ENCODE measurements at places on chromosomes 13 and 19.
A peak's percentile ranks its signal among the peaks of the same experiment; 100 is the strongest.

- DNase-seq = no peak
Observed at GRCh38 chr13:45918597-45918996, 67.0 kb upstream of the SIAH3 start.

DNA sequence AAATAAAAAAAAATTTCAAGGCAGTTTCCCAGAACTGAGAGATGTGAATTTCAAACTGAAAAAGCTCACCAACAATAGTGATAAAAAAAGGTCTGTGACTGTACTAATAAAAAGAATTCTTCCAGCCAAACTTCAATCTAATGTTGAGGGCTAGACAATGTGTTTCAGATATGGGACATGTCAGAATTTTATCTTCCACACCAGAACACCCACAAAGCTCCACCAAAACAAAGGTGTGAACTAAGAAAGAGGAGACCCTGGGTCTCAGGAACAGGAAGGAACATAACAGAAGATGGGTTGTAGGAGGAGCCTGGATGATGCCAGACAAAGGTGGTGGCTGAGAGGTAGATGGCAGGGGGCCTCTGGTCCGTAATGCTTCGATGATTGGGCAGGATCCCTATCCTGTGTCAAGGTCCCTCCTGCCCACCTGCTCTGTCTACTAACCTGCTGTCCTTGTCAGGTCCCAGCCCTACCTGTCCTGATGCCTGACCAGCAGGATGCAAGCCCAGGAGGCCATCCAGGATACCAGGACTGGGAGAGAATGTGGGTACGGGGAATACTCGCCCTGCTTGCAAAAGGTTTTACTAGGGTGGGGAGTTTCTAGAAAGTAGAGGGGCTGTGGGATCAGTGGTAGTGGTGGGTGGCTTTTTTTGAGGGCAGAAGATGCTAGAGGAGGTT is 4.5 kb downstream of the MZF1 start:
- DNase-seq = no peak

GRCh38 chr19:13399746-13400145 is 106.5 kb downstream of the CACNA1A start:
- DNase-seq = no peak

DNA sequence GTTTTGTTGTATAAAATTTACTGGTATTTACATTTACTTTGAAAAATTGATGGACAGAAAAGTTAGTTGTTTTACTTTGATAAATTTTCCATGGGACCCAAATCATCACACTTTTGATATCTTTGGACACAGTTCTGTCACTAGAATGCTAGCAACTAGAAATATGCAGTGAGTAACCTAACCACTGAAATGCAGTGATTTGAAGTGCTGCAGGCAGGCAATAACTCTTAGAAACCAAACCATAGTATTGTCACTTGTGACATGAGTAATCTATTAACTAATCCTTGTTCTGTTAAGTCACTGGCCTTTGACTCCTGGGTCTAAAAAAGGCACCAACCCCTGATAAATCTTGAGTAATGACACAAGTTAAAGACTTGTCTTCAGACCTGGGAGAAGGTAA is 620.0 kb upstream of the ATXN8OS start:
- no peak for DNase-seq

- DNase-seq = no peak
Observed at GRCh38 chr13:93309886-93310523, 83.4 kb downstream of the GPC6 start.

DNA sequence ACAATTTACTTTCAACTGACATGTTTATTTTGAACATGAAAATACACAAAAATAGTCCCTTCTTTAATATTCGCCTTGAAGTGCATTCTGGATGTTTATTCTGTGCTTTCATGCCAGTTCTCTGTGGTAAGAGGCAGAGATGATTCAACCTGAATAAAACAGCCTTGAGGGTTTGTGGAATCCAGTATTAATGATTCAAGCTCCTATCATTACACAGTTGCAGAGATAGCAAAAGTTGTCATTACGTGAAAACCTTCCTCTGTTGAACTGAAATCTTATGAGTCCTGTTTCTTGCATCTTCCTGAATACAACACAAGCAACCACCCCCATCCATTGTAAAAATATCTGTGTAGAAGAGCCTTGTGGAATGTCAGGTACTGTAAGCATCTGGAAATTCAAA is 142.3 kb upstream of the HTR2A start:
- no peak for DNase-seq

DNA sequence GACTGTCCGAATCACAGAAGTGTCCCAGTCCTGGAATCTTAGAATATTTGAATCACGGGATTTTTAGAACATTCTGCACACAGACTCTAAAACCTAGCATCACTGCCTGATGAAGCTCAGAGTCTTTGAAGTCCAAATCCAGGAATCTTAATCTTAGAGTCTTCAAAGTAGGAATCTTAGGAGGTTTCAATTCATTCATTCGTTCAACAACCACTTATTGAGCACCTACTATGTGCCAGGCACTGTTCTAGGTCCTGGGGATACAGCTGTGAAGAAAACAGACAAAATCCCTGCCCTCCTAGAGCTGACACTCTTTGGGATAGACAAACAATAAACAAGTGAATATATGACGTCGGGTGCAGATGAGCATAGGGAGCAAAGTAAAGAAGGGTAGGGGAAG is 1.7 kb downstream of the RTN2 start:
- DNase-seq = no peak

GRCh38 chr19:1340681-1341469 is 42.8 kb upstream of the NDUFS7 start:
- no peak for DNase-seq

GRCh38 chr19:38944981-38945506 is 14.3 kb downstream of the MRPS12 start:
- DNase-seq = no peak

- DNase-seq = no peak
Observed at GRCh38 chr13:27665333-27665732, 43.6 kb downstream of the POLR1D start.

- no peak for DNase-seq
Observed at GRCh38 chr19:29516821-29517395, 8.9 kb upstream of the VSTM2B start.

- no peak for DNase-seq
Observed at GRCh38 chr13:31199527-31199848, 287 bp upstream of the B3GLCT start.

DNA sequence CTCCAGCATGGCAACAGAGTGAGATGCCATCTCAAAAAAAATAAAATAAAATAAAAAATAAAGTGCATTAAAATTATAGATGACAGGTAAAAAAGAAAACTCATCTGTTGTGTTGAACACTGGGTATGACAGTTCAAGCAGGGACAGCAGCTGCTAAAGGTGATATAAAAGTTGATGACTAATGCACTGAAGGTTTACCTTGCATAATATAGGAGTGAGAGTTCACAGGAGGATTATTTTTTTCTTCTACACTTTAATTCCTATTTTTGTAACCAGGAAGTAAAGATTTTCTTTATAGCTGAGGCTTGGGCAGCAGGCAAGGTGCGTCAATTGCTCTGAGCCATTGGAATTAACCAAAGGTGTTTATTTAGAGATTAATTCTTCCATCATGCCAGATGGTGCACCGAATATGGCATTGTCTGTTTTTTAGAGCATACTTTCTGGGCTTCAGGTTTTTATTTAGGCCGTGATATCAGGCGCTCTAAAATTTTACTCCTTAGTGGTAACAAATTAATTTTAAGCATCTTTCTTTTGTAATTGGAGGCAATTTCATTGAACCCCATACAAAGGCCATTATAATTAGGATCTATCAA is 337.0 kb upstream of the SLC10A2 start:
- no peak for DNase-seq

DNA sequence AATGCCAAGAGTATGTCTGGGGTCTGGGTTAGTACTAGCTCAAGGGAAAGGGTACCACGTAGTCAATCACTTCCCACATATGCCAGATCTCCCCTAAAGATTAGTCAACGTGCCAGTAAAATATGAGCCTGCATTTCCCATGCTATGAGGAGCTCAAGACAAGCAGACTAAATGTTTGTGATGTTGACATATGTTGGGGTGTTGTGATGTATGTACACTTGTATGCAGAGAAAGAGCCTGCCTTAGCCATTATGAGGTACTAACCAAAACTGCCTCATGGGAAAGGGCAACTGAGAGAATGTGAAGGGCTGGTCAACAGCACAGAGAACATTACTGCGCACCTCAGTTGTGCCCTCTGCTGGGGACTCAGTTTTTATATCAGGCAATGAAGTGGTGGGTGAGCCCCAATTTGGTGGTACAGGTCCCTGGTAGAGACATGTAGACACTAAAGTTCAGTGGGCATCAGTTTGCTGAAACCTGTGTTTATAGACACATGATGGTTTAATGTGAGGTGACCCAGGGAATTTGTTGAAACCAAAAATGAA is 287.0 kb downstream of the DCT start:
- DNase-seq = peak; percentile 52

- DNase-seq = no peak
Observed at GRCh38 chr13:95698047-95698749, 21.3 kb downstream of the DNAJC3 start.

- no peak for DNase-seq
Observed at GRCh38 chr13:39144391-39144790, 106.1 kb downstream of the NHLRC3 start.

GRCh38 chr19:28258829-28259228 is 954.1 kb downstream of the UQCRFS1 start:
- no peak for DNase-seq

DNA sequence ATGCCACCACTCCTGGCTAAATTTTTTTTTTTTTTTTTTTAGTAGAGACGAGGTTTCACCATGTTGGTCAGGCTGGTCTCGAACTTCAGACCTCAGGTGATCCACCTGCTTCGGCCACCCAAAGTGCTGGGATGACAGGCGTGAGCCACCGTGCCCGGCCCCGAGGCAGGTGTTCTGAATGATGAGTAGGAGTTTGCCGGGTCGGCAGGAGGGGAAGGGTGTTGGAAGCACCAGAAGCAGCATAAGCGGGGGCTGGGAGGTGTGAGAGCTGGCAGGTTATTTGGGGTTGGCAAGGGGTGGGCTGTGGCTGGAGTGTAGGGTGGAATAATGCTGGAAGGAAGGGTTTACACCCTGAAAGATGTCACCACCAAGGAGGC is 1.8 kb downstream of the SPPL2B start:
- DNase-seq = no peak

DNA sequence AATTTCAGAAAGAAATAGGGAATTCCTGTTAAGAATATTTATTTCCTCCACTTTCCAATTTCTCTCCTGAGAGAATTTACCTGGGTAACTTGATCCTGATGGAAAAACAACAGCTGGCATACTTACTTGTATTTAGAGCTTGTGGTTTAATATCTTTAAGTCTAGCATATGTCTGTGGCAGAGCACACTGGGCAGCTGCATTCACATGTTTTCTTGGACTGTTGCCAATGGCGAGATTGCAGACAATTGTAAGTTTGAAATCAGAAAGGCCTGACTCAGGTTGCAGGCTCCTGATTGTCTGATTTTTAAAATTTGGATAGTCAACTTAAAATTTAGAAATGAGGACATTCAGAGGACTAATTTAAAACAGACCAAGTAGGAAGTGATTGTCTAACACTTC is 66.9 kb downstream of the NHLRC3 start:
- no peak for DNase-seq

- no peak for DNase-seq
Observed at GRCh38 chr13:27619728-27620376, 477 bp downstream of the LNX2 start.

DNA sequence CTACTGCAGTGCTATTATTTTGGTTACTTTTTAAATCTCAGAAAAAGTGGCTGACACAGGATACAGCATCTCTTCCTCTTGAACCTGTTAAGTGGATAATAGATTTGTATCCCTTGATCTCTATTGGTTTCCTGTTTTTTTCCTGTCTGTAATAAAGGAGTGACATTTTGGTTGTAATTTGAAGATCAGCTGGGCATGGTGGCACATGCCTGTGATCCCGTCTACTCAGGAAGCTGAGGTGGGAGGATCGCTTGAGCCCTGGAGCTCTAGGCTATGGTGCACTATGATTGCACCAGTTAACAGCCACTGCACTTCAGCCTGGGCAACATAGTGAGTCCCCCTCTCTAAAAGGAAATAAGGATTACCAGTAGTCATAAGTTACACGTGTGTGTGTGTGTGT is 46.8 kb downstream of the METTL21C start:
- DNase-seq = no peak

- DNase-seq = no peak
Observed at GRCh38 chr13:26680123-26680450, 80.5 kb downstream of the GPR12 start.

DNA sequence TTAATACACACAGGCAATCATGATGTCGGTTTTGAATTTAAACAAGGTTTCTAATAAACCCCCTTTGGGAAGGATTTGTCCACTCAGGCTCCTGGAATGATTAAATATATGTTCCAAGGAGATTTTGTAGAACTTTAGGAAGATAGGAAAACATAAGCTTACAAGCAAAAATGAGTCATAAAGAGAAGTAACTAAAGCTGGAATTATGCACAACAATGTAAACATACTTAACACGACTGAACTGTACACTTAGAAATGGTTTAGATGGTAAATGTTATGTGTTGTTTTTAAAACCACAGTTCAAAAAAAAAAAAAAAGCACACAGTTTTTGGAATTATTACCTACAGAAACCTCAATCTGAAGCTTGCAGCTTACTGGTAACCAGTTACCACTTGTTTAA is 304.4 kb downstream of the NALCN start:
- no peak for DNase-seq

DNA sequence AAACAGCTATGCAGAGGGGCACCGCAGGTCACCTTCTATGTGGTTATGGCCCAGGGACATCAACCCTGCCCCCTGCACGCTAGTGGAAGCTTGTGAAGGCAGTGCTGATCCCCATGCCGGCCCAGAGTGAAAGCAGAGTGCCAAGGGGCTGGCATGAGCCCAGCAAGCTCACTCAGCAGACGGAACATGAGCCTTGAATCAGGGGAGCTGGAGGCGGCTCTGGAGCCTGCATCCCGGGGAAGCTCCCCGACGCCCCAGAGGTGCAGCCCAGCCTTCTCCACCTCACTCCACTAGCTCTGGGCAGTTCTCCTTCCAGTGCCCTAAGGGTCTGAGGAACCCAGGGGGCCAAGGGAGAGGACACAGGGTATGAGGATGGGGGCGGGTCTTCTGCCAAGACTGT is 19.0 kb upstream of the ISYNA1 start:
- no peak for DNase-seq

DNA sequence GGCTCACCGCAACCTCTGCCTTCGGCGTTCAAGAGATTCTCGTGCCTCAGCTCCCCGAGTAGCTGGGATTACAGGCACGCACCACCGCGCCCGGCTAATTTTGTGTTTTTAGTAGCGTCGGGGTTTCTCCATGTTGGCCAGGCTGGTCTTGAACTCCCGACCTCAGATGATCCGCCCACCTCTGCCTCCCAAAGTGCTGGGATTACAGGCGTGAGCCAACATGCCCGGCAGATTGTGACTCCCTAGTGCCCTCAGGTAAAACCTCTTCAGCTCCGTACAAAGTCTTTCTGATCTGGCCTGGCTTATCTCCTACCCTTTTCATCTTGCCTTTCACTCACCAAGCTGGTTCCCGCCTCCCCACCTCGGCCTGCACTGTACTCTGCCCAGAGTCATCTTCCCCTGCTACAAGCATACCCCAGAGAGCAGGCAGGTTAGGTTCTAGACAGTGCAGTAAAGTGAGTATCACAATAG is 15.0 kb downstream of the BICRA start:
- no peak for DNase-seq

- DNase-seq = no peak
Observed at GRCh38 chr19:34269081-34269480, 14.7 kb downstream of the GARRE1 start.

- DNase-seq = no peak
Observed at GRCh38 chr13:37366044-37366770, 232.4 kb downstream of the POSTN start.

GRCh38 chr13:78317030-78317429 is 286.3 kb downstream of the POU4F1 start:
- no peak for DNase-seq

Measured in iPS DF 6.9 (cell line).